A549 treated with CORT108297 at 1 μM for 4 hours (cell line): ENCODE measurements at places on chromosomes 3 and 15. TPM values are rescaled to one million over a fixed set of nuclear protein-coding genes. Genes with fewer than 3 reads are reported as not detected.

CSPG5 gene
- 0.68 to 1.4 TPM (median 0.98 TPM) in 5 replicates for total RNA-seq

PARP9 gene
- total RNA-seq: 5.1 to 6.3 TPM (median 5.2 TPM) in 5 replicates

B4GALT4 gene
- total RNA-seq: 89.0 to 131 TPM (median 115 TPM) in 5 replicates

STAC gene
- total RNA-seq: 2.1 to 2.7 TPM (median 2.4 TPM) in 5 replicates

TICRR gene
- 11.1 to 14.7 TPM (median 13.5 TPM) in 5 replicates for total RNA-seq

CLSTN2 gene
- total RNA-seq: 0.02 to 0.05 TPM (median 0.03 TPM) in 5 replicates

GRM7 gene
- total RNA-seq: not detected in 5 replicates

EPB42 gene
- not detected in 5 replicates for total RNA-seq

FEZF2 gene
- not detected in 5 replicates for total RNA-seq

PTX3 gene
- total RNA-seq: 0.59 to 1.2 TPM (median 1.1 TPM) in 5 replicates

KCNMB3 gene
- 1.1 to 1.7 TPM (median 1.3 TPM) in 5 replicates for total RNA-seq
